Activated CD4-positive, alpha-beta T cell treated with anti-CD3 and anti-CD28 coated beads, Interleukin-2, amount 50 U/mL, for 1 hour (primary cell): ENCODE measurements at places on chromosomes 2 and 18.

DNA sequence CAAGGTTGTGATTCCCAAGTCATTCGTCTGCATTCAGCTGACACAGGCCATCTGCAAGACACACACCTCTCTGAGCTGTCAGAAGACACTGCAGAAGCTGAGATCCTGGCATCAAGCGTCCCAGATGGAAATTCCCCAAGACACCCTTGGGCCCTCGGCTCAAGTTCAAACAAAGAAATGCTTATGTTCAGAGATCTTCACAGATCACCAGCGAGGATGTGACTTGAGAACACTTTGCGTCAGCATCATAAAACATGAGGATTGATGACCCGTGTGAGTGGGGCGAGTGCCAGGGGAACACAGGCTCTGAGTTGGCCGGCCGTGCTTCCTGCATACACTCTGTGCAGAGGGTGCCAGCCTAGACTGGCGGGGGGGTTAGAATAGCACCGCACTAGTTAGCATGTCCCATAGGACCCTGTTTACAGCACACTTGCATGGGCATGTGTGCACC, 36.8 kb downstream of the KCNIP3 start:
- DNase-seq: no peak

DNA sequence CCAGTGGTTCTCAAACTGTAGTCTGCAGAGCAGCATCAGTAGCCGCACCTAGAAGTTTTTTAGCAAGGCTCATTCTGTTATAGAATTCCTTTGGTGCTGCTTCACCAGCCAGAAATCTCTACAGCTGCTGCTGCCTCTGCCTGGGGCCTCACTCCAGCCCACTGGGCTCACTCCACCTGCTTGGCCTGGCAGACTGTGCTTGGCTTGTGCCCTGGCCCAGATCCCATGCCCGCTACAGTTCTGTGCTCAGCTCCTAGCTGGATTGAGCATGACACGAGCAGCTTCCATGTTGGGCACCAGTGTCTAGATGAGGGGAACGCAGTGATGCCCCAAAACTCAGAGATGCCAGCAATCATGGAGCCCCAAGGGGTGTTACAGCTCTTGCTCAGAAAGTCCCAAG, 22.6 kb downstream of the MAPK4 start:
- no peak for DNase-seq

GRCh38 chr18:28736951-28737350, 560.0 kb upstream of the CDH2 start:
- DNase-seq: no peak

- DNase-seq: no peak
Observed at GRCh38 chr18:74892066-74892627, 294.5 kb downstream of the ZNF407 start.
